ENCODE measurements at places on chromosomes 11 and 22. TPM values are rescaled to one million over a fixed set of nuclear protein-coding genes. Genes with fewer than 3 reads are reported as not detected.

DNA sequence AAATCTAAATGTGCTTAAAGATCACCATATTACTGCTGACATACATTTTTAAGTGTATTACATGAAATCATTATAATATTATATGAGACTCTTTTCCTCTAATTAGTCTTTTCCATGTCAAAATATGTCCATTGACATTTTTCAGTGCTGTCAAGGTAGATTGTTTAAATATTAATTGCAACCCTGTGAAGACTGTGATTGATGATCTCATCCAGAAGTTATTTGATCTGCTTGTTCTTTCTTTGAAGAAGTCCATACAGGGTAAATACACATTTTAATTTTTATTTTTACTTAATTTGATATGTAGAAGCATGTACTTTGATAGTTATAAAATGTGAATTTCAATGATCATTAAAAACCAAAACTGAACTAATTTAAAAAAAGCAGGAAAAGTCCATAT, 38.4 kb downstream of the DYNC2H1 start:
- no peak for DNase-seq

The OR52I1 gene
- total RNA-seq = not detected

GRCh38 chr11:859394-860131, 16.9 kb downstream of the TSPAN4 start:
- peak; percentile 86 for DNase-seq

DNA sequence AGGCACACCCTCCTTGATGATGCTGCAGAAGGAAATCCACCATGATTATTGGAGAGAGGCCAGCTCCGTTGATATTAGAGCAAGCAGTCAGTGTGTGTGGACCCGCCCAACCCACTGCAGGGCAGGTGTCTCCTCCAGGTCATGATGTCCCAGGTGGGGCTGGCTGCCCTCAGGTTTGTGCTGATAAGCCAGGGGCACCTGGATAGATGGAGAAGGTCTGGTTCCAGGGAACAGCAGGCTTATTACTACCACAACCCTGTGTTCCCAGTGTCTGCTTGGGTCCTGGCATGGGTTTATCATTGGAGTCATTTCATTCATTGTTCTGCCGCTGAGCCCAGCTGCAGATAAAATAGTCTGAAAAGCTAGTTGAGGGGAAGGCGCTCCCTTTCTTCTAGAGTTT, 181.1 kb upstream of the NECTIN1 start:
- no peak for DNase-seq

- no peak for DNase-seq
These were observed 1.4 kb downstream of the POGLUT3 start for GRCh38 chr11:108496643-108497256.

- DNase-seq = no peak
These were observed 91.9 kb upstream of the DRD2 start for GRCh38 chr11:113567097-113567496.

GRCh38 chr11:91981995-91982394, 242.6 kb upstream of the FAT3 start:
- DNase-seq = no peak

DNA sequence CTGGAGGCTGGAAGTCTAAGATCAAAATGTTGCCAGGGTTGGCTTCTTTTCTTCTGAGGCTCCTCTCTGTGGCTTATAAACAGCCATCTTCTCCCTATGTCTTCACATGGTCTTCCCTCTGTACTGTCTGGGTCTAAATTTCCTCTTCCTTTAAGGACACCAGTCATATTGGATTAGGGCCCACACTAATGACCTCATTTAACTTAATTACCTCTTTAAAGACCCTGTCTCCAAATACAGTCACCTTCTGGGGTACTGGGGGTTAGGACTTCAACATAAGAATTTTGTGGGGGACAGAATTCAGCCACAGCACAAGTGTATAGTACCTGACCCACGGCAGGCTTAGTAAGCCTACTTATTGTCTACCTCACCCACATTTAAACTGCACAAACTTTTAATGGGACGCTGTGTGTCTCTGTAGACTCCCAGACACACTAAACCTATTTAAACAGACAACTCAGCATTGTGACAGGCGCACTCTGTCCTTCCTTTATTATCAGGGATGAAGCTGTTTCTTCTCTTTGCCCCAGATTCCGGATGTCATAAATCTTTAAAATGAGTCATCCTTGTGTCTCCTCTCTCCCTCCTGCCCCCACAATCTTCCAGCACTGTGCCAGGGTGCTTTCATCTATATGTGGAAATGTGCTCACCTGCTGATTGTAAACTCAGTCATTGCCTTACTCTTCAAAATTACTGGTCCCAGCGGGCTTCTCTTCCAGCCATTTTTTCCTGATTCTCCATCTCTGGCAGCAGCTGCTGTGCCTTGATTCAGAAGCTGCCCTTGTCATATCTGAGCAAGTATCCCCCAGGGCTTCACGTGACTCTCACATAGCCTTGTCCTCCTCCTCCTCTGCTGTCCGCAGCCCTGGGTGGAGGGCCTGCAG, 5.4 kb upstream of the MAPK8IP1 start:
- DNase-seq = no peak

DNA sequence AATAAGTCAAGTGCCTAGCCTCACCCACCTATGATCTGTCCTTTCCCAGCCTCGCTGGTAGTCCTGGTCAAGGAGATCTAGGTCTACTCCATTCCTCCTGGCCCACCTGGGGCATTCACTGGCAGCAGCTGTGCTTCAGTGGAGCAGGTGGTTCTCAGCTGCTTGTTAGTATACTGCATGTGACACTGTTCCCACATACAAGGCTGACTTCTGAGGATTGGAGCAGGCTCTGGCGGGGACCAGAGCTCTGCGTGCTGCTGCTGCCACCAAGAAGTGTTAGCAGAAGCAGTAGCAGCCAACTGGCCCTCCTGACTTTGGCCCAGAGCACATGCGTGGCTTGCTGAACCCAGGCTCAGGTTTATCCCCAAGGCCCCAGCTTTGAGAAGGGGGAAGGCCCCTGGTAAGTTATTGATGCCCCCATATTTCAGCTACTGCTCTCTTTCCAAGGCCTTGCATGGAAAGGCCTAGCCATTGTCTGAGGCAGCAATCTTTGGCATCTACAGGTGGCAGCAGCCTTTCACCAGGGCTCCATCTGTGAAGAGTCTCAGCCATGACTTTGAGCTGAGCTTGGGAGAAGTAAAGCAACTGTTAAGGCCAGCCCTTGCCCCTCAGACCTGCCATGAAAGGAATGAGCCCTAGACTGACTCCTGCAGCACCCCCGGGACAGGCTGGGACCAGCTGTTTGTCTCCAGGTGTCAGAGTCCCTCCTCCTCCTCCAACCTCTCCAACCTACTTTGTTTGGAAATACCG, 26.5 kb downstream of the ARHGAP1 start:
- no peak for DNase-seq

- DNase-seq = no peak
These were observed 286.7 kb downstream of the TBC1D22A start for GRCh38 chr22:47049078-47049624.

The CASP1 gene
- 0.40 TPM for total RNA-seq

DNA sequence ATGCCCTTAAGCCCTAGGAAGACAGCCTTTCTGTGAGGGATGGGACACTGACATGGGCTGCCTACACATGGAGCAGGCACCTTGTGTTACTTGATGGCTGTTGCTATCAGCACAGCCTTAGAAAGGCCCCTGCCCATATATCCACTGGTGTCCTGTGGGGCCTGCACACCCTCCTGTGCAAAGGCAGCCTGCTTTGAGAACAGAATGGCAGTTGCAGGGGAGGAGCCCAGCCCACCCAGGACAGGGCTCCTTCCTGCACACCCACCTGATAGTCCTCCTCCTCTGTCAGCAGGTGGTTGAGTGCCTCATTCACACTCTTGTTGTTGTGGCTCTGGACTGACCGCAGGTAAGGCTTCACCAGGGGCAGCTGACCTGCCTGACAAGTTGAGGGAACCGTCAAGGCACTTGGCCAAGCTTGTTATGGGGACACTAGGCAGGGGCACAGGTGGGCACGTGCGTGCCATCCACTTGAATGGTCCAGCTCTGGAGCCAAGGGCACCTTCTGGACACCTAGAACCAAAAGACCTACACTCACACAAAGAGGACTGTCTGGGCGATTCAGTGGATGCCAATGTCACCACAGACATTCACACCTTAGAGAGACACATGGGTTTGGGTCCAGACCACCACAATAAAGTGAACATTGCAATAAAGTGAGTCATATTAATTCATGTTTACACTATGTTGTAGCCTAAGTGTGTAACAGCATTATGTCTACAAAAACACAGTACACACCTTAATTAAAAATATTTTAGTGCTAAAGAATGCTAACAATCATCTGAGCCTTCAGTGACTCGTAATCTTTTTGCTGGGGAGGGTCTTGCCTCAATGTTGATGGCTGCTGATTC, 9.4 kb upstream of the SLC25A1 start:
- no peak for DNase-seq

- peak; percentile 32 for DNase-seq
These were observed 90.8 kb upstream of the SHANK2 start for GRCh38 chr11:71342951-71343827.

The SMIM38 gene
- 0.30 TPM for total RNA-seq

GRCh38 chr11:60594998-60595642, 79.9 kb downstream of the MS4A13 start:
- DNase-seq = no peak

- no peak for DNase-seq
These were observed 21.2 kb upstream of the MAP6 start for GRCh38 chr11:75689863-75690609.

- DNase-seq = no peak
These were observed 28.9 kb upstream of the DRD2 start for GRCh38 chr11:113504071-113504470.

GRCh38 chr11:34680206-34680605, 59.3 kb downstream of the EHF start:
- no peak for DNase-seq

The TESMIN gene
- total RNA-seq = not detected

The HTATIP2 gene
- 0.28 TPM for total RNA-seq

DNA sequence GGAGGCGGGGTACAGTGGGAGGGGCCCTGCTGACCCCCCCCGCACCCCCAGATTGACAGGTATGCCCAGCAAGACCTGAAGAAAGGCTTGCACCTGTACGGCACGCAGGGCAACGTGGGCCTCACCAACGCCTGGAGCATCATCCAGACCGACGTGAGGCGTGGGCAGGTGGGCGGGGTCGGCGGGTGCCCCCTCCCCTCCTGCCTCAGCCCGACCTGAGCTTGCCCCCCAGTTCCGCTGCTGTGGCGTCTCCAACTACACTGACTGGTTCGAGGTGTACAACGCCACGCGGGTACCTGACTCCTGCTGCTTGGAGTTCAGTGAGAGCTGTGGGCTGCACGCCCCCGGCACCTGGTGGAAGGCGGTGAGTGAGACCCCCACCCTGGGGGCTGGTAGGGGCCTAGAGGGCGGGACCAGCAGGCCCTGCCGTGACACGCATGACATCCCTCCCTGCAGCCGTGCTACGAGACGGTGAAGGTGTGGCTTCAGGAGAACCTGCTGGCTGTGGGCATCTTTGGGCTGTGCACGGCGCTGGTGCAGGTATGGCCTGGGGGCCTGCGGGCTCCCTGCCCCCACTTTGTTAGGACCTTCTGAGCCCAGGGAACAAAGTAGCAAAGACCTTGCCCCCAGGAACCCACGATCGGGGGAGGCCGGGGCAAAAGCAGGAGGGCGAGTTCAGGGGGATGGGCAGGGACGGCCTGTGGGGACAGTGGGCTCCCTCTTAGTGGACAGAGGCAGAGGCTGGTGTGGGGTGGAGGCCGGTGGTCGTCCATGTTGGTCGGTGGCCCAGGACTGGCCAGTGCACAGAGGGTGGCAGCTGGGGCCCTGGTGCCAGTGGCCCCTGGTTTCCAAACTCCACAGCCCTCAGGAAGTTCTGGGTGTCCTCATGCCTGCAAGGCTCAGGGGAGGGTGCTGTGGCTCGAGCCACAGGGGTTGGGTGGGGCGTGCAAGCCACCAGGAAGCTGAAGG, 23.1 kb downstream of the TSPAN4 start:
- DNase-seq = no peak

DNA sequence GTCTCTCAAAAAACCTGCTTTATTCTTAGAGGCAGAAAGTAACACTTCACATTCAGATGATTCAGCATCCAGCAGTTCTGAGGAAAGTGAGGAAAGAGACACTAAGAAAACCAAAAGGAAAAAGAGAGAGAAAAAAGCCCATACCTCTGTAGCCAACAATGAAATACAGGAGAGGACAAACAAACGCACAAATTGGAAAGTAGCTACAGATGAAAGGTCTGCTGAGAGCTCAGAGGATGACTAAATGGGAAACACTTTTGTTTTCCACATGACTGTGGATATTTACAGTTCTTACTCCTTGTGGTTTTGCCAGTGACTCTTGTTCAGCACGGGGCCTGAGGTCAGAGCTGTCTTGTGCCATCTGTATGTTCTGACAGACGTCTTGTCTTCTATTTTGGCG, 3.8 kb downstream of the TIMM8B start:
- no peak for DNase-seq

DNA sequence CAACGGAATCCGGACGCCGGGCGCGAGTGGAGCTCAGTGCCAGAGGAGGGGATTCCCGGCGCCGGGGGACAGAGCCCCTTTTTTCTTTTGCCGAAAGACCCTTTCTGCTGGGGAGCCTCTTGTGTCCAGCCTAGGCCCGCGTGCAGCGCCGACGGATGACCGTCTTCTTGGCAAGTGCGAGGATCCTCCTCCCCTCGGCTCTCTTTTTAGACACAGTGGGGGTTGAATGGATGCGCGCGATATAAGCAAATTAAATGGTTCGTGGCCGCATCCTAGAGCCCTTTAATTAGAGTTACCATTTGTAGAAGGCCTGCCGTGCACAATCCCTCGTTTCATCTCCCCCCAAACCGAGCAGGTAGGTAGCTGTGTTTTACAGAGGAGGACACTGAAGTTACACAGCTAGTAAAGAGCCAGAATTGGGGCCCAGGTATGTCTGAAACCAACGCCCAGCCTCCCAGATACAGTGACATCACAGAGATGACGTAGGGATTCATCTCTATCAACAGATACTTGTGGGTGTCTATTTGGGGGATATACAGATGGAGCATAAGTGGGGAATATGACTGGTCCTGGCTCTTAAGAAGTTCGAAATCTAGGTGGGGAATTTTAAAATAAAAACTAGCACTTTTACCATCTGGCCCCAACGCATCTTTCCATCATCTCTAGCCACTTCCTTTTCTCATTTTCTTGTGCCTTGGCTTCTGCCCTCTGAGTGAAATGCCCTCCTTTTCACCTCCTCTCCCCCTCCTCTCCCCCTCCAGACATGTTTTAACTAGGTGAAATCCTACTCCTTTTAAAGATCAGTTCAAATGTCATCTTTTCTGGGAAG, 875 bp downstream of the TCP11L1 start:
- DNase-seq = no peak

GRCh38 chr22:40685406-40685805, 6.1 kb downstream of the MCHR1 start:
- no peak for DNase-seq

The PHLDA2 gene
- total RNA-seq = not detected

DNA sequence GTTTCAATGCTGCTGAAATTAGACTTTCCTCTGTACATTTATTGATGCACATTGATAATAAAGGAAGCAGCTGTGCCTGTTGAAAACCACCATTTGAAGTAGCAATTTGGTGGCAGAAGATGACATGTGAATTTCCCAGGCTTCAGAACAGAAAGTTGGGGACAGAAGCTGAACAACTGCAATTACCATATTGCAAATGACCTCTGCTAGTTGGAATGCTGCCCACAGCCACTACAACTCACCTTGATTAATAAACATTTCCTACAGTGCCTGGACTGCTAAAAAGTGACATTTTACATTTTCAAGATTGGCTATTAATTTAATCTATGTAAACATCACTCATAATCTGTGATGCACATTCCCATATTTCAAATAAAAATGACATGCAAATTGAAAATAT, 208.6 kb downstream of the LUZP2 start:
- no peak for DNase-seq

- DNase-seq = no peak
These were observed 22.6 kb upstream of the ISX start for GRCh38 chr22:35043252-35043933.

Data from SJCRH30 (cell line).